ENCODE measurements at places on chromosomes 1 and 21.

DNA sequence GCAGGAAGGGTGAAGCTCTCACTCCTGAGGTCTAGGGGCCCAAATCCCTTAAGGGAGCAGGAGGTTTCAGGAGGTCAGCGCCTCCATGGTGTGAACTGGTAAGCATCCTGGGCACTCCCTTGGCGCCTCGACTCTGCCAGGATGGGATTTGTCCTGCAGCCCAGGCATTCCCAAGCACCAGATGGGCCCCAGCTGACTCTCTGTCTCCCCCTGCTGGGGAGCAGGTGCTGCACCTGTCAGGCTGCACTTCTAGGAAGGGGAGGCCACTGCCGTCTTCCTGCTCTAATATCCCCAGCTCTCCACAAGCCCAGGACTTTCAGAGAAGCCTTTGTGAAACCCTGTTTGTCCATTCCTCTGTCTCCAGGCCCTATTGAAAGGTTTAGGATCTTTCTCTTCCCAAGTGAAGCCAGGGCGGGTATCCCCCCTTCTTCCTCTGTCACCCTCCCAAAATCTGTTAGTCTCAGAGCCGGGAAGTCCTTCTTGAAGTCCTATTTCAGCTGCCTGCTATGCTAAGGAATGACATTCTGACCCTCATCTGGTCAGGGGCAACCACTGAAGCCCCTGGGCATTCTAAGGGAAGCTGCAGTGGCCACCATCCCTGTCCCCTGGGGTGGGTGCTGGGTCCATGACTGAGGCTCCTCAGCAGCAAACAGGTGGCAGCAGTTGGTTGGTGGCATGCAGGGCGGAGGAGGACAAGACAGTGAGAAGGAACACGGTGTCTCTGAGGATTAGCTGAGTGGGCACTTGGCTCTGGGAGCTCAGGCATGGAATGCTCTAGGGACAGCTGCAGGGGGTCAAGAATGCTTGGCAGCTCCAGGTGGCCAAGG, 3.2 kb downstream of the MYBPH start:
- DNase-seq, result peak; percentile 90

GRCh38 chr1:65170511-65171142, 22.6 kb downstream of the AK4 start:
- no peak for DNase-seq

DNA sequence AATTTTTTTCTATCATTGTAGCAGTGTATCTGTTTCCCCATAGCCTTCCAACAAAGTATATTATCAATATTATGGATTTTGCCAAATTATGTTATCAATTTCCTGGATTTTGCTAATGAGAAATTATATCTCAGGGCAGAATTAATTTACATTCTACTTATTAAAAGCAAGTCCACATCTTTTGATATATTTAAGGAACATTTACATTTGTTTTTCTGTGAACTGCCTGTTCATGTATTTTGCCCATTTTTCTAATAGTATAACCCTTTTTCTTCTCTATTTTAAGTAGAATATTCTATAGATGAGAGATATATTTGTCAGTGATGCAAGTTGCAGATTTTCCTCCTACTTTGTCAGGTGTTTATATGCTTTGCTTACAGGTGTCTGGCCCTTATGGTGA, 24.4 kb downstream of the C1orf87 start:
- no peak for DNase-seq

- DNase-seq, result no peak
These were observed 14.5 kb upstream of the TNFRSF1B start for GRCh38 chr1:12152113-12152891.

DNA sequence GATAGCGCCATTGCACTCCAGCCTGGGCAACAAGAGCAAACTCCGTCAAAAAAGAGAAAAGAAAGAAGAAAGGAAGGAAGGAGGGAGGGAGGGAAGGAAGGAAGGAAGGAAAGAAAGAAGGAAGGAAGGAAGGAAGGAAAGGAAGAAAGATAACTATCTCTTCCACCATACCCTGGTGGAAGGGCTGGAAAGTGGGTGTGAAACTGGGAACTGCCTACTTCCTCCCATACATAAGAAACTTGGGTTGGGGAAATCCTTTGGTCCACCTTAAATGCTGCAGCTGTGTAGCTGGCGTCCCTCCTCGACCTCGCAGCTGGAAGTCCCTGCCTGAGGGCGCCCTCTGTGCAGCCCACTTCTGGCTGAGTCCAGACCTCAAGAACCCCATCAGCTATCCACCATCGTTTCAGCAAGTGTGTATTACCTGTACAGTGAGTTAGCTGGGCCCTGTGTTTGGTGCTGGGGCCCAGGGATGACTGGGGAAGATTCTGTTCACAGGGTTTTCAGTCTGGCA, 4.6 kb upstream of the FAM167B start:
- no peak for DNase-seq

- DNase-seq, result peak; percentile 91
These were observed 54.7 kb downstream of the UMODL1 start for GRCh38 chr21:42125571-42126544.

DNA sequence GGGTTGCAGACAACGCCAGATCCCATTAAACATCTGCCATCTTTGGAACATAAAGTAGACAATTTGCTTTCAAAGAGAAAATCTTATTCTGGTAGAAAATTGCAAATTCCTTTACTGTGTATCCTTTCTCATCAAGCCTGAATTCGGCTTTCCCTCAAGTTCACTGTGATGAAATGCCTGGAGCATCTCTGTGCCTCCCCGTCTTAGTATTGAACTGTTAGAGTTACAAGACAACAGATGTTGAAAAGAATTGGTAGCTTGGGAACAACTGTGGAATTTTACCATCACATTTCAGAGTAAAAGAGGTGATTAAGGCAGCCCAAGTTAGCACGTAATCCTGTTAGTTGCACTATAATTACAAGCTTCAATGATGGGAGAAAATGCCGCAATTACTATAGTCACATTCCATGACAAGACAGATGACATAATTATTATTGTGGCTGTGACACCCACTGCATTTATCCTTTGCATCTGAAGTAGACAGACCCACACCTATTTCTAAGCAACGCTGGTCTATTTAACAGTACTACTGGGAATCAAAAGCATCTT, 54.4 kb upstream of the B3GALNT2 start:
- DNase-seq, result no peak

GRCh38 chr1:228381356-228381755, 25.3 kb downstream of the TRIM11 start:
- no peak for DNase-seq

- no peak for DNase-seq
These were observed 3.1 kb upstream of the LIN9 start for GRCh38 chr1:226312065-226312464.

GRCh38 chr21:42028766-42029425, 18.7 kb upstream of the ZBTB21 start:
- peak; percentile 13 for DNase-seq

DNA sequence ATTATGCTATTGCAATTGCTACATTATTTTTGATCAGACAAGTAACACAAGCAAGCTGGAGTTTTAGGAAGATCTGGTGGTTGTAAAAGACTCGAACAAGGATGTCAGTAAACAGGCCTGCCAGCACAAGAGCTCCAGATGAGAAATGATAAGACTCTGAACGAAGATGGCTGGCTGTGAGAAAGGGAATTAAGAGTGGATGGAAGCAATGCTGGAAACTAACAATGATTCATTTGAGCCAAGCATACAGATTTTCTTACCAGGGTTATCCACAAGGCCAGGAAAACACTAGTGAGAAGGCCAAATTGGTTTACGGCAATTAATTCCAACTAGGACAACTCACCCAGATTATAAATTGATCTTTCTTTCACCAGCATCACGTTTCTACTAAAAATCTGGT, 54.2 kb downstream of the NRIP1 start:
- no peak for DNase-seq

- peak; percentile 1 for DNase-seq
These were observed 973.7 kb downstream of the LTN1 start for GRCh38 chr21:28018741-28019669.

DNA sequence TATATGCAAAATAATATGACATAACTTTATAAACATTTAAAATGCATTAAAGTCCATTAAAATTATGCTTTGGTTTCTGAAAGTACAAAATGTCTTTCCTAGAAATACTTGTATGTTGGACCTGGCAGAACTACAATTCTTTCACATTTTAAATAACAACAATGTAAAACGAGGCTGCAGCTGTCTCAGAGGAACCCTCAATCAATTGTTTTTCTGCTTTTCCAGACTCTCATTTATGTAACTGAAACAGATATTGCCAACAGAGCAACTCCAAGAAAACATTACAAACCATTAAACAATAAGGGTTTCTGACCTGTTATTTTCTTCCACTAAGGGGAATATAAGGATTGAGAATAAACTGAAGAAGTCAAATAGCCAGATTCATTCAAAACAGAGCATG, 1193.4 kb downstream of the NCAM2 start:
- no peak for DNase-seq

- no peak for DNase-seq
These were observed 4.4 kb upstream of the OSBPL9 start for GRCh38 chr1:51612447-51612961.

- no peak for DNase-seq
These were observed 735.3 kb upstream of the ADGRL4 start for GRCh38 chr1:79741720-79742421.

DNA sequence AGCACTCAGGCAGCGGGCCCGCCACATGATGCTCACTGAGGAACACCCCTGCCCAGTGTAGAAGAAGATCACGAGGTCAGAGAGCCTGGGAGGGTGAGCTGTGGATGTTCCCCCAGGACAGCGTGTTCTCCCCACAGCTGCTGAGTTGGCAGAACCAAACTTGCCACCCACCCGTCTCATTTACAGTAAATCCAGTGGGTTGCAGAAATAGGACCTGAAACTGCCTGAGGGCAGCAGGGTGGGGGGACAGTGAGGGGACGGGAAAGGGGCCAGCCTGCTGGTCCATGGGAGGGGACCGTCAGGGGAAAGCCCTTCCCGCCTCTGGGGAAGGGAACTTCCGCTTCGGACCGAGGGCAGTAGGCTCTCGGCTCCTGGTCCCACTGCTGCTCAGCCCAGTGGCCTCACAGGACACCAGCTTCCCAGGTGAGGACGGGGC, at the start of gene C1QB:
Gene C1QB, plus strand, starts transcription at position 356 of the 436 bp plus-strand sequence. CDS start 6,227 bp downstream, outside the sequence.
- DNase-seq, result no peak

- no peak for DNase-seq
These were observed 13.7 kb upstream of the C1orf21 start for GRCh38 chr1:184373155-184373554.

GRCh38 chr1:236627727-236628408, 23.6 kb upstream of the HEATR1 start:
- no peak for DNase-seq

DNA sequence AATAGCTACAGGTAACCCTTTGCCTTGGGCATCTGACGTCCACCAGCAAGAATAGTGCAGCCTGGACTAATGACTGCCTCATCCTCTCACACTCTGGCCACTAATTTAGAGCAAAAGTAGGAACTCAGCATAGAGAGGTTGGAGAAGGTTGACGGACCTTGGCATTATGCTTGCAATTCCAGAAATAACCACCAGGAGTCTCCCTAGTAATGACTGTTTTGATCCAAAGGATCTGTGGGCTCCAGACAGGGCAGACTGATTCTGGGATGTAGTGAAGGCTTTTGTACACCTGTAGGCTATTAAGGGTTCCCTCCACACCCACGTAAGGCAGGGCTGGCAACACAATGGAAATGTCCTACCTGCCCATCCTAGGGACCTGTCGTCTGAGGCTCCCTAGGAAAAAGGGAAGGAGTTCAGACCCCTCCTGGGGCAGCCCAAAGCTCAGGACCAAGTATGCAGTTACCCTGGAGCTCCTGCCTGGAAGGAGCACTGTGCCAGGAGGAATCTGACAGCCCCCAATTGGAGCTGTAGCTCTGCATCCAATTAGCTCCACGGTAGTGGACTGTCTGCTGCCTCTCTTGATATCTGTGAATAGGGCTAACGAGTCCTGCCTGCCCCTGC, 91.0 kb upstream of the TMEM51 start:
- peak; percentile 51 for DNase-seq

All from DMS53 (cell line).